ENCODE measurements at places on chromosomes 2 and 18.

DNA sequence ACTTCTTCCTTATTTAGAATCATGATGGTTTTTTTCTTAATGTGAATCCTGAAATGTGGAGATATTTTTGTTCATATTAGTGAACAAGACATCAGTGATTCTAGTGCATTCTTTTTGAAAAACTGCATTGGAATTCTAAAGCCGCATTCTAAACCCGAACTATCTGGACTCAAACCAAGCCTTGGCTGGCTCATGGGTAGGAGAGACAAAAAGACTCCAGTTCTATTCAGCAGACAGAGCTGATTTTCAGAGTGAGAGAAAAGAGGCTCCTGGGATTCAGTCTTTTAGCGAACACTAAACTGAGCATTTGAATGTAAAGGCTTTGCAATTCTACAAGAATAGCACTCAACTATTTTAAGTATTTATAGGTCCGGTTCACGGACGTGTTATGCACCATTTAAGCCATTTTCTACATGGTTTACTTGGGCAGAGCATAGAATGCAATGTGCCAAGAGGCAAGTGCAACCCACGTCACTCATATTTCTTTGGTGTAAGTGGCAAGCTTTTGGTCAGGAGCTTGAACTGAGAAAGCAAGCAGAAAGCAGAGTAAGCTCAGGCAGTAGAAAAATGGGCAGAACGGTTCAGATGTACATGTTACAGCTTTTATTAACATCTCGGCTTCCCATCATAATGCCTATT is 227.3 kb upstream of the RAB12 start:
- no peak for DNase-seq

DNA sequence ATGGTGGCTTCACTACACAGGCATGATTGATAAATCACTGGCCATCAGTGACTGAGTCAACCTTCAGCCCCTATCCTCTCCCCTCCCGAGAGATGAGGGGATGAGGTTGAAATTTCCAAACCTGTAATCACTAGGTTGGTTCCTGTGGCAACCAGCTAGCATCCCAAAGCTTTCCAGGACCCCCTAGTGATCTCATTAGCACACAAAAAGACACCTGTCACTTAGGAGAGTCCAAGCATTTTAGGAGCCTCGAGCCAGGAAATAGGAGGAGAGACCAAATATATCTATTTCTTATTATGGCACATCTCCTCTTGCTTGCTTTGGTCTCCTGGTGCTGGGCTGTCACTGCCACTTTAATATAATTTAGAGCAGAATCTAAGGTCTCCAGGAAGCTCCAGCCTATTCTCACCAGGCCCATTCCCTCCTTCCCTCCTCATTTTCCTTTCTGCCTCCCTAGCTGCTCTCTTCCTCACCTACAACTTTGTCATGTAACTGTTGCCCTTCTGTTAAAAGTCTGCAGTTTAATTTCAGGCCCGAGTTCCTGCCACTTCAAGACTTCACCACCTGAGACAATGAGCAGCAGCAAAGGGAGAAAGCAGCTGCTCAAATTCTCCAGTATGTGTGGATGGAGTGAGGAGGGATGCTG is 33.2 kb upstream of the NAB1 start:
- no peak for DNase-seq

GRCh38 chr2:210606001-210606400 is 49.6 kb downstream of the CPS1 start:
- no peak for DNase-seq

DNA sequence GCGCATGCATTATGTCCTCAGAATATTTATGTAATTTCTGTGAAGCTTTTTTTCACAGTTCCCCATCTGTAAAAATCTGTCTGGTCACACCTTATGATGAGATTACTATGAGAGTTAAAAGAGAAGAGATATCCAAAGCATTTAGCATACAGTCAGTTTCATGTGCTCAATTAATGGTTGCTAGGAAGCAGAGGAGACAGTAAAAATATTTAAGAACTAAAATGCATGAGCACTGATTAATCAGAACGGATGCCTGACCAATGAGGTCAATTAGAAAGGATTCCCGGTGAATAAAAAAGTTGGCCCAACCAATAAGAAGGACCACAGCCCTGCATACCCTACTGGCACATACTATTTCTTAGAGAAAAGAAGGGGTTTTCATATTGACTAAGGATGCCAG is 12.0 kb upstream of the CRIM1 start:
- no peak for DNase-seq

GRCh38 chr18:12841070-12841469 is 43.0 kb downstream of the PTPN2 start:
- DNase-seq = no peak

DNA sequence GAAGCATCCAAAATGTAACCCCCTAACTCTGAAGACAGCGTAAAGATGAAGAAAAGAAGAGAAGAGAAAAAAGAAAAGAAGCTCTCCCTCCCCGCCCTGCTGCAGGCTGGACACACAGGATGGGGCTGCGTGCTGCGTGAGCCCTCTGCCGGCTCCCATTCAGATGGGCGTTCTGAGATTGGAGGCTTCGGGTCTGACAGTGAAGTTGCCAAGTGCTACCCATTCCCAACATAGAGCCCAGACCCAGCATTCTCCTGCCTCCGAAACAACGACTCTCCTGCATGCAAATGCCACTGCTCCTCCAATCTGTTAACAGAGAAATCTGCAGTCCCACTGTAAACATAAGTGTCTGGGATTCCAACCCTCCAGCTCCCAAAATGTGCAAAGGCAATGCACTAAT is 234.9 kb downstream of the BCL11A start:
- no peak for DNase-seq

GRCh38 chr18:37440206-37440605 is 125.4 kb downstream of the CELF4 start:
- DNase-seq = no peak

GRCh38 chr2:120468136-120468535 is 122.2 kb downstream of the INHBB start:
- no peak for DNase-seq

- no peak for DNase-seq
Measured at GRCh38 chr2:58921676-58922075, 680.6 kb upstream of the FANCL start.

- DNase-seq = no peak
Measured at GRCh38 chr2:46645681-46646162, 166.4 kb downstream of the TMEM247 start.

- DNase-seq = no peak
Measured at GRCh38 chr2:10004836-10005235, 38.5 kb upstream of the KLF11 start.

- DNase-seq = no peak
Measured at GRCh38 chr2:226934546-226935201, 98.8 kb downstream of the RHBDD1 start.

DNA sequence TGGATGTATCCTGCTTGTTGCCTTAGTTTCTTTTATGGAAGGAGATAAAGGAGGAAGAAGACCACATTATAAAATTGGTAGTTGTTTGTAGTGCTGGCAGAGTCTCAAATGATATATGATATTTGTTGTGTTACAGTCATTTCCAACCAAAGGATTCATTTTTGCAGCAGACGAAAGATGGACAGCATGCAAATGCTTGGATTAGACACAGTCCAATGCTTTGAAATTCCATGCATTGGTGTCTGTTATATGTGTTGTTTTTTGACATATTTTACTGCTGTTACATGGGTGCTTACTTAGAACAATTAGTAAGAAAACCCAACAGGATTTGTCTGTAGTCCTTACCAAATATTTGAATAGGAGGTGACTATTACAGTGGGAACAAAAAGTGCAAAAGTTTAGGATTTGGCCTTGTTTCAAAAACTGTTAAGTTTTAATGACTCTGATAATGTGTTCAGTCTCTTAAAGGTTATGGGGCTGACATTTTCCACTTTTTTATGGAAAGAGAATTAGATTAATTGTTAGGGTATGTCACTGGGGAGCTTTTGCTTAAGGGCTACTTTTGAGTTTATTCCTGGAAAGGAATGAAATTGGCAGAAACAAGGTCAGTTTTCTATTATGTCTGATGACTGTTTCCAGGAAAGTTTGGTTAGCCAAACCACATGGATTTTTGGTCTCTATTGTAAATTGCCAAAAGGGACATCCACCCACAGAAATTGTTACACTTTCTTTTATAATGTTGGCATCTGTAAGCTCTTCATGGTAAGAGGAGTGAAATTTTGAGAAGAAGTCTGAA is 229.4 kb upstream of the MMADHC start:
- no peak for DNase-seq

DNA sequence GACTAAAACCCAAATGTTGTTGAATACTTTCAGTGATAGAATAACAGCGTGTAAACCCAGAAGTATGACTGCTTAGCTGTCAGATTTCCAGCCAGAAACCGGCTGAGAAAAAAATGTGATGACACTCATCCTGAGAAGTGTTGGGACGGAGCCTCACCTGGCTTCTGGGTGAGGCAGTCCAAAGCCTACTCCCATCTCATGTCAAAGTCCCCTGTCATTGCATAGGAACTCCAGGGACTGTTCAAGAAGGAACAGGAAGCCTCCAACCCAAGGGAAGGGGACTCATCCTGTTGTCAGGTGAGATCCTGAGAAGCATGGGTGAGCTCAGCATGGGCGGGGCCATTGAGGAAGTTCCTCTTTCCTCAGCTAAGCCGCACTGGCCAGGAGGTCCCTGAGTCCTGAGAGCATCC is 11.3 kb upstream of the CHRNA1 start:
- DNase-seq = no peak

DNA sequence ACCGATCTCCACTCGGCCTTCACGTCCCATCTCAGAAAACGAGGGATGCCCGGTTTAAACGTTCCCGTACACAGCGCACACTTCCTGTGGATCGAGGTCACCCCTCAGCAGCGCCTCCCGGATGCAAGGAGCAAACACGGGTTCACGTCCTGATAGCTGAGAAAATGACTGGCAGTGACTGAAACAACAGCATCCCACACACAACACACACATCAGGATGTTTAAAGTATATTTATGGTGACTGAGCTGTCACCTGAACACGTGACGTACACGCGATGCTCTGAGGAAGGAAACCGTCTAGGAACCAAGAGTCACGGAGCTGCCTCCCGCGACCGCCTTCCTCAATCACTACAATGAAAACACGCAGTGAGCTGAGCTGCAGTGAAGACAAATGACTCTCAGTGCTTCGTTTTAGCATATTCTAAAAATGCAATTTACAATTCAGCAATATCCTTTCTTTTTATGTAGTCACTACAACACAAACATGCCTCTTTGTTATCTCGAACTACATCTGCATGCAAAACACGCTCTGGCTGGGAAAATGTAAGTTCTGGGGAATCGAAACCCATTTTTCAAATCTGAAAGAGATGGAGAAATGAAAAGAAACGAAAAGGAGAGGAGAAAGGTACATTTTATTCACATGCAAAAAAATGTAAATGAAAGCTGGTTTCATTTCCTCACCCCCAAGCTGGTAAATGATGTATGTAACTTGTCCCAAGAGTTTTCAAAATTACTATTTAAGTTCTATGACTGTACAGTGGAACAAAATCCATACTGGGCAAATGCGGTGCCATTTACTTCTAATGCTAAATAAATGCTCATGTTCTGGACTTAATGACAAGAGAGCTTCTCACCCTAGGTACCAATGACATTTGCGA is 19.8 kb downstream of the HDAC4 start:
- DNase-seq = no peak

DNA sequence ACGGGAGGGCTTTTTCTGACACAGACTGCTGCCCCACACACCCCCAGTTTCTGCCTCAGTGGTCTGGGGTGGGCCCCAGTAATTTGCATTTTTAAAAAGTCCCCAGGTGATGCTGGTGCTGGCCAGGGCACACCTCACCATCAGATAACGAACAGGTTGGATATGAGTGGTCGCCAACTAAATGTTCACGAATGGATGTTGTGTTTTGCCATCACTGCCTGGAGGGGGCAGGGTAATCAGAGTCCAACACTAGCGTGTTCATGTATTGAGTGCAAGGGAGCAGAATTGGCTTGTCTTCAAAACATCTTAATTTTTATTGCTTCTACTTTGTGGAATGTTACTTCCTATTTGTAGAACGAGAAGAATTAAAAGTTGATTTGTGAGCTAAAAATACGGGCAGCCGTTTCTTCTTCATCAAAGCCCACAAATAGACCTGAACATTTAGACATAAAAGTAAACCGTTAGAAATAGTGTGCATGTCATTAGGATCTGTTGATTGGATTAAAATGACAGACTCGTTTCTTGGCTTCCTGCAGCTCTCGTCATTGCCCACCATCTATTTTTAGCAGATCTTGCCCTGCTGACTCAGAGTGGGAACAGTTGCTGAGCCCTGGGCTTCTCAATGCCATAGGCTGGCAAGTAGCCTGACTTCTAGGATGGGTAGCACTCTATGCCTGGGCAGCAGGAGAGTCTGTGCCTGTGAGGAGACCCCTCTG is 45.2 kb downstream of the NCK2 start:
- DNase-seq = no peak

GRCh38 chr2:74045454-74045853 is 60.7 kb downstream of the TET3 start:
- no peak for DNase-seq

GRCh38 chr2:241999184-241999583 is 129.7 kb downstream of the RTP5 start:
- no peak for DNase-seq

DNA sequence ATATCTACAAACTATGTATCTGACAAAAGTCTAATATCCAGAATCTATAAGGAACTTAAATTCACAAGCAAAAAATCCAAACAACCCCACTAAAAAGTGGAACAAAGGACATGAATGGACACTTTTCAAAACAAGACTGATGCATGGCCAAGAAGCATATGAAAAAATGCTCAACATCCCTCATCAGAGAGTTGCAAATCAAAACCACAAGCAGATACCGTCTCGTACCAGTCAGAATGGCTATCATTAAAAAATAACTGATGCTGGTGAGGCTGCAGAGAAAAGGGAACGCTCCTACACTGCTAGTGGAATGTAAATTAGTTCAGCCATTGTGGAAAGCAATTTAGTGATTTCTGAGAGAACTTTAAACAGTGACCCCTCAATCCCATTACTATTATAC is 56.5 kb downstream of the CCBE1 start:
- no peak for DNase-seq

DNA sequence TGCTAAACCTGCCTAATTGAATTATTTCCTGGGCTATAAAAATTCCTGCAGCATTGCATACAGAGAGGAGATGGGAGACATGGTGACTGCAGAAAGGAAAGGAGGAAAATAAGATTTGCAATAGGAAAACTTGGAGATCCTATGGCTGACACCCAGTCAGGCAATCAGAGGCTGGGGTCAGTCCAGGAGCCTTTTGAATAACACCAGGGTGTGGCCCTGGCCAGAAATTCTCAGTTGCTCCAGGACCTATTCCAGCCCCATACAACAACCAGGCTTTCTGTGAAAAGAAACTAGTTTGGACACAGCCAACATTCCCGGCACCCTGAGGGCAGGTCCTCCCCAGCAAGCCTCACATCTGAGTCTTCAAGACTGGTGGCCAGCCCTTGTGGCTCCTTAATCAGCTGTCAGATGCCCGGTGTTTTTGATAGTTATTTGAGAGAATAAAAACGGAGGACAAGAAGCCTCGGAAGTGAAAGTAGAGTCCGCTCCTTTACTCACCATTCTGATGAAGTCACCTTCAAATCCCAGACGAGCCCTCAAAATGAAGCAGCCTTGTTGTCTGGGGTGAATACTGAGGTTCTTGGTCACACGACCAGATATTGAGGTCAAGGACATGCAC is 31.1 kb upstream of the GMCL1 start:
- DNase-seq = peak; percentile 43

All from LoVo (cell line).